Activated CD8-positive, alpha-beta T cell treated with anti-CD3 and anti-CD28 coated beads for 36 hours (primary cell): ENCODE measurements at places on chromosomes 7 and 10.

GRCh38 chr10:43890124-43890523 is 241.4 kb upstream of the ZNF32 start:
- no peak overlapping the region for H3K27ac ChIP-seq
- no peak overlapping the region for H3K4me3 ChIP-seq
- no peaks in the 10 kb centered on the region for H3K36me3 ChIP-seq
- no peak for DNase-seq
- H3K4me1 ChIP-seq: no peaks in the 10 kb centered on the region
- H3K27me3 ChIP-seq: peaks cover 2% of the 10 kb centered on the region

GRCh38 chr10:30737931-30738391 is 108.4 kb upstream of the LYZL2 start:
- no peak overlapping the region for H3K4me3 ChIP-seq
- no peaks in the 10 kb centered on the region for H3K36me3 ChIP-seq
- DNase-seq: peak; percentile 29
- H3K27ac ChIP-seq: peak overlapping the region; percentile 48

- H3K4me1 ChIP-seq: no peaks in the 10 kb centered on the region
- no peak overlapping the region for H3K4me3 ChIP-seq
- no peak overlapping the region for H3K27ac ChIP-seq
- no peaks in the 10 kb centered on the region for H3K36me3 ChIP-seq
- H3K27me3 ChIP-seq: no peaks in the 10 kb centered on the region
These were observed 31.9 kb downstream of the LIPJ start for GRCh38 chr10:88618496-88618895.

DNA sequence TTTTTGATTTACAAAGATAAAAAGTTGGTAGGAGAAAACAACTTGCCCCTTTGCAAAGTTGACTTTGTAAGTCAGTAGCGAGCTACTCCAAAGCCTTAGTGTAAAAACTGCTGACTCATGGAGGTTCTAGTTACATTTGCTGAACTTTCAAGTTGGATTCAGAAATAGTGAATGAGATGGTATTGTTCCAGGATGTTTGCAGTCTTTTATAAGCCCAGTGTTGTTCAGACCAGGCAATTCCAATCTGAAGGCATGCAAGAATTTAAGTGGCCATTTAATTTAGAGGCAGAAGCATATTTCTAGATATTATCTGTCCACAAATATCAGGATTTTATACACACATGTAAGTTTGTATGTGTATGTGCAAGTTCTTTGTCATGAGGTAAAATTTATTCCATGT is 21.6 kb downstream of the TES start:
- no peaks in the 10 kb centered on the region for H3K27me3 ChIP-seq
- peaks cover 78% of the 10 kb centered on the region for H3K4me1 ChIP-seq
- peaks cover 6% of the 10 kb centered on the region for H3K36me3 ChIP-seq

GRCh38 chr7:92904244-92905131 is 68.1 kb upstream of the CDK6 start:
- peaks cover 1% of the 10 kb centered on the region for H3K27me3 ChIP-seq
- H3K36me3 ChIP-seq: peaks cover 9% of the 10 kb centered on the region
- H3K4me3 ChIP-seq: peak overlapping the region; percentile 11

DNA sequence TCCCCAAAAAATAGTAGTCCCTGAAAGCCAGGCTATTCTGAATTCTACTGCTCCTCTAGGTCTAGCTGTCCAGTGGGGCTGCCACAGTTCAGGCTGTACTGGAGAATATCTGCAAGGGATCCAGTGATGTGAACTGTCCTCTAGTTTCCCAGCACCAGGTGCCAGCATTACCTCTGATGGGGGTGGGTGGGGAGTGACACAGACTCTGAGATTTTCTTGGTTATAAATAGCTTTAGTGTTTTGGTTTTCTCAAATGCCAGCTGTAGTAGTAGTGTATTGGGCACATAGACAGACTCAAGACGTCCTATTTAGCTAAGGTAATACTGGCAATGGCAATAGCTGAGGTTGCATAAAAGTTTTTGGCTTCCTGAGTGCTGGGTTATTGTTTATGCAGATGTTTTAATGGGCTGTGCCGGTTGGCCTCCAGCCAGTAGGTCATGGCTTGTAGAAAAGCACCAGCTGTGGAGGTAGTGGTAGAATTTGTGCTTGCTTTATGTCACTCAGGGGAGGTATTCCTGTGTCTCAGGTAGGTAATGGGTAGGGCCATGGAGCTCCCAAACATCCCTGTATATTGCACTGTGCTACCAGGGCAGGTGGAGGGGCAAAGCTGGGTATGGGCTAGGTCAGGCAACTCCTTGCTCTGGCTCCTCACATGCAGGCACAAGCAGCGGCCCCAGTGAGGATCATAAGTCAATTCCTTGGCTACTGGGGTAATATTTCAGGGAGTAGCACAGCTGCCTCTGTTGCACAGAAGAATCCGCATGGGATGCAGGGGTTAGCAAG is 338.7 kb upstream of the LRRTM3 start:
- H3K4me3 ChIP-seq: no peak overlapping the region
- H3K36me3 ChIP-seq: no peaks in the 10 kb centered on the region
- H3K4me1 ChIP-seq: no peaks in the 10 kb centered on the region
- H3K27me3 ChIP-seq: no peaks in the 10 kb centered on the region
- DNase-seq: no peak

DNA sequence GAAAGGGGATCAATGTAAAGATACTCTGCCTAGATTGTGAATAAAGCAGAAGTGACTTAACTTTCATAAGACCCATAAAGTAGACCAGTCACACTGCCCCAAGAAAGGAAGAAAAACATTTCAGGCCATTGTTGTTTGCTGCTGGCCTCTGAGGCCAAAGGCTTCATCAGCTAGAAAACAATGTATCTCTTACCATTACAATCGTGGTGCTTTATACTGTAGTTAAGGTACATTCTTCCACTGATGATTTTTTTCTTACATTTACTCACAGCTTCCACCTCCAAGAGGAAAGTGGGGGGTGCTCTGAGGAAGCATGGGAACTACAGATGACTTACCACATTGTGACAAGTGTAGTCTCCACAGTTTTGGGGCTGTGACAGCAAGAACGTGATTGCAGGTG is 68.6 kb downstream of the NRG3 start:
- H3K4me3 ChIP-seq: no peak overlapping the region
- no peak for DNase-seq
- H3K4me1 ChIP-seq: no peaks in the 10 kb centered on the region
- no peak overlapping the region for H3K27ac ChIP-seq
- no peaks in the 10 kb centered on the region for H3K27me3 ChIP-seq

- no peak overlapping the region for H3K4me3 ChIP-seq
- DNase-seq: no peak
- H3K4me1 ChIP-seq: no peaks in the 10 kb centered on the region
- no peak overlapping the region for H3K27ac ChIP-seq
- H3K27me3 ChIP-seq: peaks cover 24% of the 10 kb centered on the region
These were observed 155.3 kb upstream of the AKR1E2 start for GRCh38 chr10:4670737-4671136.

DNA sequence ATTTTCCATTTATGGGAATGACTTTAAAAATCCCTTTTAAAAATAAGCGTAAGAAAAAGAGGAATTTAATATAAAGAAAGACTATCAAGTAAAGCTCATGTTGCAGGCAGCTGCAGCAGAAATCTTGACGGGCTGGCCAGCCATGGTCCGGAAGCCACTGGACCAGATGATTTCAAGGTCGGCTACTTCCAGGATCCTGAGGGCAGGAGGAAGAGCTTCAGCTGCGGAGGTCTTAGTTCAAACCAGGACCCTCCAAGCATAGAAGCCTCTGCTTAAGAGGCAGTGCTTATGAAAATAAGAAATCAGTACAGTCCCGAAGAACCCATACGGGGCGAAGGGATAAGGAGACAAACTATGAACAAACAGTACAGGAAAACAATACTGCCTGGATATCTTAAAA is 220.2 kb upstream of the CELF2 start:
- H3K27ac ChIP-seq: no peak overlapping the region
- no peak for DNase-seq
- H3K36me3 ChIP-seq: no peaks in the 10 kb centered on the region
- peaks cover 24% of the 10 kb centered on the region for H3K27me3 ChIP-seq
- H3K4me3 ChIP-seq: no peak overlapping the region

- H3K4me1 ChIP-seq: peaks cover 14% of the 10 kb centered on the region
- H3K4me3 ChIP-seq: no peak overlapping the region
- no peak for DNase-seq
- H3K36me3 ChIP-seq: peaks cover 4% of the 10 kb centered on the region
These were observed 3.4 kb downstream of the RUFY2 start for GRCh38 chr10:68403701-68404100.

DNA sequence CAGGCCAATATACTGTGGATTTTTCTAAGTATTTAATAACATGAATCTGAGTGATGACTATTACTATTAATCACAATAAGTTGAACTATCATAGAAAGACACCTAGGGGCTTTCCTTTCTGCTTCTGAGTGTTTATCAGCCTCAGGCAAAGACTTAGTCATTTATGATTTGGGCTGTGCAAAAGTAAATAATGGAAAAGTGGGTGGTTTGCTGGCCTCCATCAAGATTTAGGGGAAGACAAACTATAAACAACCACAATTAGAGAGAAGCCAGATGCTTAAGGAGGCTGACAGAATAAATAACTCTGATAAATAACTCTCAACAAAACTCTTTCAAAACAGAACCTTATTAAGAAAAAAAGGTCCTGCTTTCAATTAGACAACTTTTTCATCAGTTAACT is 64.7 kb downstream of the MACC1 start:
- H3K27me3 ChIP-seq: no peaks in the 10 kb centered on the region
- DNase-seq: no peak
- H3K4me3 ChIP-seq: no peak overlapping the region
- H3K27ac ChIP-seq: no peak overlapping the region
- H3K4me1 ChIP-seq: no peaks in the 10 kb centered on the region

- H3K27ac ChIP-seq: no peak overlapping the region
- H3K4me3 ChIP-seq: no peak overlapping the region
- DNase-seq: no peak
- no peaks in the 10 kb centered on the region for H3K4me1 ChIP-seq
These were observed 145.0 kb upstream of the CHST15 start for GRCh38 chr10:124238367-124238766.

GRCh38 chr10:48802611-48803071 is 118.0 kb downstream of the WDFY4 start:
- no peak overlapping the region for H3K27ac ChIP-seq
- H3K27me3 ChIP-seq: no peaks in the 10 kb centered on the region
- peaks cover 6% of the 10 kb centered on the region for H3K36me3 ChIP-seq
- peaks cover 37% of the 10 kb centered on the region for H3K4me1 ChIP-seq
- no peak overlapping the region for H3K4me3 ChIP-seq
- DNase-seq: no peak

DNA sequence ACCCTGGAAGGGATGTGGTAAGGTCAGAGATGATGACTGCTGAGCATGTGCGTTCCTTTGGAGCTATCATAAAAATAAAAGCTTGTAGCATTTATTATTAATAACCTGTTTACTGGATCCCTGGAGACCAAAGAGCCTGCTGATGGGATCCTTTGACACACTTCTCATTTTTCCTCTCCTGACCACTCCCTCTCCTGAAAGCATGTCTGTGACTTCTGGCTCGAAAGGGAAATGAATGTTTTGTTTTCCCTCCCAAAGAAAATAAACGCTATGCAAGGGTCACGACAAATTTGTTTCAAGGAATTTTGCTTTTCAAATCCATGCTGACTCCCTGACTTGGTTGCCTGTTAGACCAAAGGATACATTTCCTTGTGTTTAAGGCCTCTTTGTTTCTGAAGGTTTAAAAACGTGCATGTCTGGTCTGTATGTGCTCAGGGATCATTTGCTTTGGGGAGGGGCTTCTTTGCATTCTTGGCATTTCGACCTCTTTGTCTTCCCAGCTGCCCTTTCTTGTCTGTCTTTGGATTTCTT is 185.1 kb upstream of the AGK start:
- no peak overlapping the region for H3K4me3 ChIP-seq
- no peaks in the 10 kb centered on the region for H3K36me3 ChIP-seq
- H3K4me1 ChIP-seq: no peaks in the 10 kb centered on the region
- H3K27me3 ChIP-seq: peaks cover 2% of the 10 kb centered on the region

GRCh38 chr10:21757185-21757901 is 223.3 kb downstream of the MLLT10 start:
- H3K36me3 ChIP-seq: peaks cover 6% of the 10 kb centered on the region
- no peak overlapping the region for H3K27ac ChIP-seq
- H3K4me1 ChIP-seq: no peaks in the 10 kb centered on the region
- no peak overlapping the region for H3K4me3 ChIP-seq
- DNase-seq: no peak
- H3K27me3 ChIP-seq: no peaks in the 10 kb centered on the region

- peaks cover 31% of the 10 kb centered on the region for H3K4me1 ChIP-seq
- peak overlapping the region; percentile 61 for H3K27ac ChIP-seq
- H3K27me3 ChIP-seq: peaks cover 16% of the 10 kb centered on the region
These were observed 63.4 kb downstream of the CAV1 start for GRCh38 chr7:116588225-116588624.

DNA sequence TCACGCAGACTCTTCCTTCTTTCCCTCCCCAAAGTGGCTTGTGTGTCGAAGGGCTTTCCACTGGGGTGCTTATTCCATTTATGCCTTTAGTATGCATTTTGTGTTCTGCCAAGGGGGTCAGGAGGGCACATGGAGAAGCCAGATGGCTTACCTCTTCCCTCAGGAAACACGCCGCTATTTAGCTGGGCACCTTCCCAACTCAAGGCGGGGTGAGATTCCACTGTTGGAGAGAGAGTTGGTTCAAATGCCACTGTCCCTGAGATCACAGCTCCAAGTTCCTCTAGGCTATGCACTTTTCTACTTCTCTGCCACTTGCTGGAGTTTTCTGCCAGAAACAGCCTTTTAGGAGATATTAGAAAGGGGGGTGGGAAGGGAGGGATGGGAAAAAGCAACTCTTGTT is 1091.8 kb downstream of the LRMDA start:
- DNase-seq: no peak
- H3K27me3 ChIP-seq: no peaks in the 10 kb centered on the region
- H3K4me3 ChIP-seq: no peak overlapping the region
- H3K4me1 ChIP-seq: no peaks in the 10 kb centered on the region
- no peaks in the 10 kb centered on the region for H3K36me3 ChIP-seq
- no peak overlapping the region for H3K27ac ChIP-seq

DNA sequence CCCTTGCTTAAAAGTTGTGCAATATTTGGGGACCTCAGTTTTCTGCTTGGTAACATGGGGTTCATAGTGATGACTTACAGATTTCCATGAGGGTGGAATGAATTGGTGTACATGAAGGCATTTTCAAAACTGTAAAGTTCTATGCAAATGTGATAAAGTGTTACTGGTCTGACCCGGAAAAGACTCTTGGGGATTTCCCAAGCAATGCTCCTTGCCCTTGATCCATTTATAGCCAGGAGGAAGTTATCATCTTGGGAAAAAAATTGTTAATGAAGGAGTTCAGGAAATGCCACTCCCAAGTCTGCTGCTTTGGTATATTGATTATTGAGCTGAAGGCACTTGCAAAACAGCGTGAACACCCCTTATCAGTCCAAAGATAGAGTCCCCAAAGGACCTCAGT is 96.3 kb upstream of the ZPBP start:
- peaks cover 4% of the 10 kb centered on the region for H3K36me3 ChIP-seq
- no peak for DNase-seq
- no peaks in the 10 kb centered on the region for H3K27me3 ChIP-seq
- no peak overlapping the region for H3K27ac ChIP-seq
- peaks cover 14% of the 10 kb centered on the region for H3K4me1 ChIP-seq

GRCh38 chr7:150996376-150997074 is 5.7 kb downstream of the NOS3 start:
- H3K36me3 ChIP-seq: no peaks in the 10 kb centered on the region
- DNase-seq: no peak
- H3K27me3 ChIP-seq: no peaks in the 10 kb centered on the region
- no peak overlapping the region for H3K4me3 ChIP-seq
- H3K4me1 ChIP-seq: peaks cover 39% of the 10 kb centered on the region

GRCh38 chr10:7318836-7319235 is 92.0 kb downstream of the SFMBT2 start:
- H3K4me3 ChIP-seq: no peak overlapping the region
- H3K27me3 ChIP-seq: no peaks in the 10 kb centered on the region
- H3K36me3 ChIP-seq: peaks cover 30% of the 10 kb centered on the region
- no peak for DNase-seq
- H3K4me1 ChIP-seq: peaks cover 60% of the 10 kb centered on the region
- peak overlapping the region; percentile 9 for H3K27ac ChIP-seq
